ENCODE measurements at places on chromosomes 2 and 18. TPM values are rescaled to one million over a fixed set of nuclear protein-coding genes. Genes with fewer than 3 reads are reported as not detected.

SNED1 gene
- 8.6 TPM for total RNA-seq

GRCh38 chr2:14615121-14615520 is 17.4 kb upstream of the LRATD1 start:
- no peak for DNase-seq

DNA sequence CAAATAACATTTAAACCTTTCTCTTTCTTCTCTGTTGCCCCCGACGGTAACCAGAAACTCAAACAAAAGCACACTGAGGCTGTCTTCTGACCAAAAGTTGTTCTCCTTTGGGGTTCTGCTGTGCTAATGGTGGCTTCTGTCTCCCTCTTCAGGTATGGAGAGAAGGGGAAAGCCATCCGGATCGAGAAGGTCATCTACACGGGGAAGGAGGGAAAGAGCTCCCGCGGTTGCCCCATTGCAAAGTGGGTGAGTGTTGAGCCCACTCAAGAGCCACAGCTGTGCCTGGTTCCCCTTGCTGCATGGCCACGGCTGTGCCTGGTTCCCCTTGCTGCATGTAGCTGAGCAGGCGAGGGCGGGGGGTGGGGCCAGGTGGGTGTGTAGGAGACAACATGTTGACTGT is 67.4 kb downstream of the BOLA3 start:
- no peak for DNase-seq

- no peak for DNase-seq
Measured at GRCh38 chr2:102304268-102304667, 7.1 kb upstream of the IL1RL1 start.

DLX1 gene
- not detected for total RNA-seq

GRCh38 chr18:6521803-6522418 is 107.2 kb upstream of the L3MBTL4 start:
- DNase-seq, result peak; percentile 39

GRCh38 chr2:236939721-236940231 is 145.9 kb upstream of the COPS8 start:
- no peak for DNase-seq

GRCh38 chr18:44882163-44882868 is 201.6 kb downstream of the SETBP1 start:
- no peak for DNase-seq

- DNase-seq, result no peak
Measured at GRCh38 chr2:24970483-24971285, 1.1 kb downstream of the DNAJC27 start.

CD8B gene
- 1.3 TPM for total RNA-seq

TM4SF20 gene
- not detected for total RNA-seq

DNA sequence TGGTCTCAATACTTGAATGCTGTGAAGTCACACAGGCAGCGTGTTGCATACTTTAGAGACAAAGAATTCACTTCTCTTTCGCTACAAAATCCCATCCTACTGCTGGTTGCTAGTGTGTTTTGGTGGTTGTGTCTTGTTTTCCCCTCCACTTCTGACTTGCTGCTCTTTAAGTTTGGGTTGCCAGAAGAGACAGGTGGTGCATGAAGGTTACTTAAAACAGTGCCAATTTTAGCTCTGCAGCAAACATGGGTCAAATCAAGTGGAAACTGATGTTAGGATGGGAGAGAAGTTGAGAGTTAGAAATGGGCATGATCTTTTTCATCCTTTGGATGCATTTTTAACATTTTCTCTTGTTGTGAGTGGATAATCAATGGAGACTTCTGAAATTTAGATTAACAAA is 136.2 kb upstream of the KCNH7 start:
- no peak for DNase-seq

GRCh38 chr2:6401301-6401700 is 464.4 kb downstream of the CMPK2 start:
- DNase-seq, result no peak

DNA sequence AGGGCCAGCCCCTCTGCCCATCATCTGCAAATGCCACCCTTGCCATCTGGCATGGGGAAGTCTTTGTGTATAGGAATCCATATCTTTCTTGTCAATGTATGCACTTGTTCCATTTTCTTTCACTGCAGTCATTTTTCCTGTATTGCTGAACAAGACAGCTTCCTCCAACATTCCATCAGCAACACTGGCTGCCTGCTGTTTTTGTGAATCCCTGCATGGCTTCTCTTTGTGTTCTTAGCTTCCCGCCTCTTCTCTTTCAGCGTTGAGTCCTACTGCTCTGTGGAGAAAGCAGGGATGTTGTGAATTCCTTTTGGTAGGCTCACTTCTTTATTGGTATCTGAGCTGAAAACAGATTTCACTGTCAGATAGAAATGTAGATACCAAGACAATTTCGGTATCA is 150.0 kb downstream of the LPIN1 start:
- DNase-seq, result no peak
